ENCODE measurements at places on chromosomes 4 and X.

- DNase-seq, result no peak
Measured at GRCh38 chrX:15672881-15673280, 8.3 kb upstream of the CLTRN start.

GRCh38 chr4:153909672-153910071, 120.8 kb upstream of the SFRP2 start:
- DNase-seq, result no peak

GRCh38 chrX:66009231-66009845, 30.5 kb downstream of the VSIG4 start:
- no peak for DNase-seq

- no peak for DNase-seq
Measured at GRCh38 chr4:48772556-48772955, 7.5 kb downstream of the FRYL start.

GRCh38 chrX:5490786-5491563, 737.7 kb downstream of the NLGN4X start:
- DNase-seq, result no peak

Data from activated T-cell treated with anti-CD3 and anti-CD28 coated beads, Interleukin-2, amount 50 U/mL, for 4 hours (primary cell).